ENCODE measurements at places on chromosomes 4 and X.

- no peak for DNase-seq
These were observed 52.4 kb upstream of the TBC1D14 start for GRCh38 chr4:6857009-6857882.

DNA sequence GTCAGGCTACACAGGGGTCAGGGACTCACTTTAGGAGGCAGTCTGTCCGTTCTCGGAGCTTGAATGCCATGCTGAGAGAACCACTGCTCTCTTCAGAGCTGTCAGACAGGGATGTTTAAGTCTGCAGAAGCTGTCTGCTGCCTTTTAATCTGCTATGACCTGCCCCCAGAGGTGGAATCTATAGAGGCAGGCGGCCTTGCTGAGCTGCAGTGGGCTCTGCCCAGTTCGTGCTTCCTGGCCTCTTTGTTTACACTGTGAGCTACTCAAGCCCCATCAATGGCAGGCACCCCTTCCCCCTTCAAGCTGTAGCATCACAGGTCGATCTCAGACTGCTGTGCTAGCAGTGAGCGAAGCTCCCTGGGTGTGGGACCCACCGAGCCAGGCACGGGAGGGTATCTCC is 31.5 kb upstream of the UNC5C start:
- DNase-seq: no peak

- no peak for DNase-seq
These were observed 23.4 kb downstream of the ZFYVE28 start for GRCh38 chr4:2395038-2395437.

- DNase-seq: no peak
These were observed 81.5 kb upstream of the CD99 start for GRCh38 chrX:2609431-2610238.

GRCh38 chr4:173017802-173018201 is 150.8 kb upstream of the GALNT7 start:
- no peak for DNase-seq

GRCh38 chr4:152686452-152687013 is 6.7 kb upstream of the TMEM154 start:
- no peak for DNase-seq

DNA sequence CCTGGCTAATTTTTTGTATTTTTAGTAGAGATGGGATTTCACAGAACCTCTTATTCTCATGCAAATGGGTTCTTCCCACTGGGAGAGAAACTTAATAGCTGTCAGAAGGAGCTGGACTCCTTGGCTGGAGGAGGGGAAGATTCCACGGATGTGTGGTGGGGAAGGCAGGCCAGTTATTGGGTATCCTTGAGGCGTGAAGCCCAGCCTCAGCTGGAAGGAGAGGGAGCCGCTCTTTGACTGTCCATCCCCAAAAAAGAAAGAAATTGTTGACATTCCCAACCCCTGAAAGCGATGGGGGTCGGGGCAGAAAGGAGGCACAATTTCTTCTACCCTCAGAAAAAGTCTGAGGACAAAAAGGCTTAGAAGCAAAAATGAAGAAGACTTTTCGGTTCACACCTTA is 983.1 kb upstream of the PABPC4L start:
- DNase-seq: no peak

GRCh38 chr4:117467404-117467803 is 382.0 kb upstream of the TRAM1L1 start:
- no peak for DNase-seq

DNA sequence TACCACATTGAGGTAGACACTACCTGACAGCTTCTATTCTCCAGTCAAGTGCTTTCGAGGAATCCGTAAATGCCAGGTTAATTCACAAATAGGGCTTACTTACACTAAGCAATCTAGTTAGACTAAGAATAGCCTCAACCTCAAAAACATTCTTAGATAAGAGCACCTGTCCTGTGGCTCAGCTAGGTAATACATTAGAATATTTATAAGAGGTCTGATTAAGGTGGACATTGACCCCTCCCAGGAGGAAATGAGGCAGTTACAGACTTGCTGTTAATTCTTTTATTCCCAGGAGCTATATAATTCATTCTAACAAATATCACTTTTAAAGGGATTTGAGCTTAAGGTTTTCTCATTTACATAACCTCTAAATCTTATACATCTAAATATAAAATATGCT is 758.1 kb downstream of the GRID2 start:
- DNase-seq: no peak

DNA sequence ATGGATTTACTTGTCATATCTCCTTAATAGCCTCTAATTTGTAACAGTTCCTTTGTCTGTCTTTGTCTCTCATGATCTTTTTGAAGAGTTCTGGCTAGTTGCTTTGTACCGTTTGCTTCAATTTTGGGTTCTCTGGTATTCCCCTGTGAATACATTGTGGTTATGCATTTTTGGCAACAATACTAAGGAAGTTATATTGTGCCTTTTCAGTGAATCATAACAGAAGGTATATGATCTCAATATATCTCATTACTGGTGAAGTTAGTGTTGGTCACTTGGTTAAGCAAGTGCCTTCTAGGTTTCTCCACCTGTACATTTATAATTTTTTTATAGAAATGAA is 48.6 kb downstream of the DCLK2 start:
- no peak for DNase-seq

GRCh38 chr4:6815029-6815836 is 32.7 kb downstream of the KIAA0232 start:
- DNase-seq: no peak

DNA sequence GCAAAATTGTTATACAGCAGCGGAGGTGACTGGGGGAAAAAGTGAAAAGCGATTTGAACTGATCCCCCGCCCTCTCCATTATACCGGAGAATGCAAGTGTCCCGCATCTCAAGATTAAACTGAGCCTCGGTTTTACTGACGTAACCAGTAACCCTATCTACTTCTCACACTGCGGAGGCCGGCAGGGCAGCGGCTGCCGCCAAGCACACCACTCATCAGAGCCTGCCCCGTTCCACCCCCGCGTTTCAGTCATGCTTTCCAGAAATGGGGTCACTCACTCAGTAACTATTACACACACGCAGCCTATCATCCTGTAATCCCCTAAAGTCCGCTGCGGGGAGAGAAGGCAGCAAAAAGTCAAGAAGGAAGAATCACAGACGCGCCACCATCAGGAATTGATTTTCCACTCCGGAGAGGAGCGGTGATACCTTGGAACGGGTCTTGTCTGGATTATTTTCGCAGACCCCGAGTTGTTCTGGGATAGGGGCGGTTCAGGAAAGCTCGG is 1.4 kb downstream of the RPS6KA3 start:
- peak; percentile 31 for DNase-seq

- no peak for DNase-seq
These were observed 26.1 kb downstream of the LAMTOR3 start for GRCh38 chr4:99868126-99868596.

DNA sequence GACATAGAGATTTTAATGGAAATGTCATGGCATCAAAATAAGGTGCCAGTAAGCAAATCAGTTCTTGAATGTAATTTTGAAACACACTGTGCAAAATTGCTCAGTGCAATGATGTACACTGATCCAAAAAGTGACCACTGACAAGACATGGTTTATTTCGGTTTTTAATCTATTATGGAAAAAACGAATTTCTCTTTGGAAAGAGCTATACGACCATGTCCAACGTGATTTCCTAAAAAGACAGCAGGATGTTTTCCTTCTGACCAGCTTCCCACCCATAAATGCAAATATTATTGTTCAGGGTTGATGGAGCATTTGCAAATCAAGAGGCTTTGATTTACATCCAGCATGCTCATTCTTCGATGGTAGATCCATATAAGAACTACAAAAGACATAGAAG is 17.1 kb upstream of the MAGEA1 start:
- DNase-seq: no peak

DNA sequence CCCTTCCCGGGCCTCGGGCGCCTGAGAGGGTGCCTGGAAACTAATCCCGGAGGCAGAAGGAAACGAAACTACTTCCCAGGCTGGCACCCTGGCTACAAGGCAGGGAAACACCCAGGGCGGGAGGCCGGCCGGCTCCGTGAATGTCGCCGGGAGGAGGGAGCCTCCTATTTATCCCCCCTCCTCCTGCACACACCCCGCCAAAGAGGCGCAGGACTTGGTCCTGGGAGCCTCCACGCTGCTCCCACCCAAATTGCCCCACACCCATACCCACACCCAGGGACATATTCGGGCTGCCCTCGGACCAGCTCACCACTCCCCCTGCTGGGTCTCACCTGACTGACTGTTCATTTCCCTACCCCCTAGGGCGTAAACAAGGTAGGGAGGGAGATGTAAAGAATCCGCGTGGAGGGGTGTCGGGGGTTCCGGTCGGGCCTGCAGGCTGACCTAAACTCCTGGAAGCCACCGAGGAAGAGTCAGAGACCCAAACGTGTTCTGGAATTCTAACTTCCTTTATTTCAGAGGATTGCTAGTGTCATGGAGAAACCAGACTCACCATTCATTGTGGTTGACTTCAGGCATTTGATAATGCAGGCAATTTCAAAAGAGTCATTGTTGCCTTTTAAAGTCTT is at the start of gene BTC:
Gene BTC (minus strand): TSS at position 142 of the 629 bp plus-strand sequence. CDS start 198 bp downstream, outside the sequence.
- DNase-seq: peak; percentile 79

GRCh38 chr4:106096454-106096853 is 201.2 kb downstream of the NPNT start:
- DNase-seq: no peak

GRCh38 chr4:174591243-174592021 is 69.1 kb upstream of the HPGD start:
- no peak for DNase-seq

DNA sequence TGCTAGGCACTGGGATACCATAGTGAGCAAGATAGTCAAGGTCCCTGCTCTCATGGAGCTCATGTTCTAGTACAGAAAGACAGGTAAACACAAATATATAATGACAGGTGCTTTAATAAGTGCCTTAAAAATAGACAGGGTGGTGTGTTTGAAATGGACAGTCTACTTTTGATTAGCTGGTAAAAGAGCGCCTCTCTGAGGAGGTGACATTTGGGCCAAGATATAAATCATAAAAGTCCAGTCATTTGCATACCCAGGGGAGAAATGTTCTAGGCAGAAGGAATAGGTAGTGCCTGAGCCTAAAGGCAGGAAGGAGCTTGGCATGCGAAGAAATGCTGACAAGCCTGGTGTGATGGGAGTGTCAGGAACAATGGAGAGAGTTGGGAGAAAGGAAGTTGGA is 83.6 kb downstream of the DNAAF6 start:
- DNase-seq: no peak

DNA sequence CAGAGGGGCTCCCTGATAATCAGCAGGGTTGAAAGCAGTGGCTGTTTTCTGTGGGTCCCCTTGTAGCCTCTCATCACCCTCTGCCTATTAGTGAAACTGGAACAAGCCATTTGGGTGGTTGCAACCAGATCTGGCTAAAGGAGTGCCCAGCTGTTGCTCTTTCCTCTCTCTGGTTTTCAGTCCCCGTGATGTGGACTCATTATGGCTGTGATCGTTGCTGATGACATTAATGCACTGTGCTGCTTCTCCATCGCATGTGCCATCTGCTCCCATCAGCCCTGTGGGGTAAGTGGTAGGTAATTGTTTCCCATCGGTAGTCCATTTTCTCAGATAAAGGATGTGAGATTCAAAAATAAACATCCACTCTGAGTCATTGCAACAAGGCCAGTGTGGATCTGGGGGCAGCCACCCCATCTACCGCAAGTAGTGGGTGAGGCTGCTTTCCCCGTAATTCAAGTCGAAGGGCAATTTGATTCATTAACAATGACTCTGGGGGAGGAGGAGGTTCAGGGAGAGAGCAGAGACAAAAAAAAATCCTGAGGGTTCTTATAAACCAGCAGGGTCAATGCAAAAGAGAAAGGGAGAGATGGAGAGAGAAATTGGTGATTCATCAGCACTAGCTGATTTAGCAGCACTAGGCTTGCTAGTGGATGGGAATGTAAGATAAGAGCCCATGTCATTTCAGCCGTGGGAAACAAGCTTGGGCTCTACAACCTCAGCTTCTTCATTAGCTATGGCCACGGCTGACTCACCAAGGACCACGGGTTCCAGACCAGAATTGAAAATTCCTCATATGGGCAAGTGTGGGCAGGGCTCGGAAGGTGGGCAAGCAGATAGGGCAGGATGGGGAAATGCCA is 357.8 kb downstream of the MID1IP1 start:
- no peak for DNase-seq

DNA sequence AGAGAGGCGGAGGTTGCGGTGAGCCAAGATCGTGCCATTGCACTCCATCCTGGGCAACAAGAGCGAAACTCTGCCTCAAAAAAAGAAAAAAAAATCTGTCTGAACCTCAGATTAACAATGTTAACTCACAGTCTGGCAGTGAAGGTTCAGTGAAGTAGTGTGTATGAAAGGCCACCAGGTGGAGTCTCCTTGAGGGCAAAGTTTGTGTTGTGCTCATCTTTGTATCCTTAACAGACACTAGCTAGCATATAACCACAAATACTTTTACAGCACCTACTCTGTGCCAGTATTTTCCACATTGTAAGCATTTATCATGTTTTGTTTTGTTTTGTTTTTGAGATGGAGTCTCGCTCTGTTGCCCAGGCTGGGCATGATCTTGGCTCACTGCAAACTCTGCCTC is 46.0 kb upstream of the MGST2 start:
- DNase-seq: peak; percentile 8

GRCh38 chrX:6004529-6004928 is 224.1 kb downstream of the NLGN4X start:
- no peak for DNase-seq

DNA sequence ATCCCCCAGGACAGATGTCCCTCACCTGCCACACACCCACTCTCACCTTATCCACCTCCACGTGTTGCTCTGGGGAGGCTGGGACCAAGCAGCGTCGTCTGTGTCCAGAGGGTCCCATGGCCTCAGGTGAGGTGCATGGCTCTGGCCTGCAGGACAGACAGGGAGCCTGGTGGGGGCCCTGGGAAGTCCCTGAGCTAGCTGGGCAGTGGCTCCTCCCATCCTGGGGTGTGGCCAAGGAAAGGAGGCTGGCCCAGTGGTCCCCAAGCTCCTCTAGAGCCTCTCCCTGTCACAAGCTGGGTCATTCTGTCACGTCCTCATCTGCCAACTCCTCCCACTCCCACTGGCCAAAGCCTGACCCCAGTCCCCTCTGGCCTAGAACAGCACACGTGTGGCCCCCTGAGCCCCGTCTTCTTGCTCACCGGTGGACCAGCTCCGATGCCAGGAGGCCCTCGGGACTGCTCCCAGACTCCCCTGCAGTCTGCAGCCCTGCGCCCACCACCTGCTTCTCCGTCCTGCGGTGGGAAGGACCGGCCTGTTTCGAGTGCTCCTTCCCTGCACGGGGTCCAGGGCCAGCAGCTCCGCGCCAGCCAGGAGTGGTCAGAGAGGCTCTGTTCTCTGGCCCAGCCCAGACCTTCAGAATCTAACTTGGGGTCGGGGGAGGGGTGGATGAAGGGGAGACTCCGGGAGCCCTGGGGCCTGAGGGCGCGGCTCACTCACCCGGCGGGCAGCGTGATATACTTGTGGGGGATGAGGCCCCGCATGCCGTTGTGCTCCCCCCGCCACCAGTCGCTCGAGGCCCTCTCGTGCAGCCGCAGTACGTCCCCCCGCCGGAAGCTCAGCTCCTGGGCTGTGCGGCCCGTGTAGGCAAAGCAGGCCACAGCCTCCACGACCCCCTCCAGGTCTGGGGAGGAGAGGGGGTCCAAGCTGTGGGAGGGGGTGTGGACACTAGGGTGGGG is 4.8 kb downstream of the AVPR2 start:
- peak; percentile 44 for DNase-seq

GRCh38 chr4:187606581-187606980 is 389.0 kb upstream of the ZFP42 start:
- DNase-seq: peak; percentile 36

- DNase-seq: no peak
These were observed 190.1 kb upstream of the HS3ST1 start for GRCh38 chr4:11618666-11619282.
